Activated naive CD8-positive, alpha-beta T cell treated with anti-CD3 and anti-CD28 coated beads, Interleukin-2, amount 10 ng/mL, durations not matched to agents 7 days and 5 days (primary cell): ENCODE measurements at places on chromosomes 1 and 21. TPM values are rescaled to one million over a fixed set of nuclear protein-coding genes. Genes with fewer than 3 reads are reported as not detected.

- no peaks in the 10 kb centered on the region for H3K4me1 ChIP-seq
- no peaks in the 10 kb centered on the region for H3K36me3 ChIP-seq
- no peaks in the 10 kb centered on the region for H3K27me3 ChIP-seq
- no peak for DNase-seq
- no peak overlapping the region for H3K4me3 ChIP-seq
Measured at GRCh38 chr1:69747207-69747606, 179.5 kb downstream of the LRRC7 start.

Gene ITGB2
- total RNA-seq: 416 TPM

Gene SNX7
- not detected for total RNA-seq

GRCh38 chr1:224784265-224785039 is 145.0 kb upstream of the DNAH14 start:
- H3K4me3 ChIP-seq: no peak overlapping the region
- H3K27me3 ChIP-seq: peaks cover 3% of the 10 kb centered on the region
- H3K4me1 ChIP-seq: peaks cover 18% of the 10 kb centered on the region
- H3K27ac ChIP-seq: no peak overlapping the region

GRCh38 chr1:164605254-164606091 is 46.5 kb downstream of the PBX1 start:
- DNase-seq: no peak
- no peak overlapping the region for H3K27ac ChIP-seq
- H3K4me1 ChIP-seq: no peaks in the 10 kb centered on the region
- peaks cover 5% of the 10 kb centered on the region for H3K27me3 ChIP-seq
- no peak overlapping the region for H3K4me3 ChIP-seq

Gene UHMK1
- 60.2 TPM for total RNA-seq

DNA sequence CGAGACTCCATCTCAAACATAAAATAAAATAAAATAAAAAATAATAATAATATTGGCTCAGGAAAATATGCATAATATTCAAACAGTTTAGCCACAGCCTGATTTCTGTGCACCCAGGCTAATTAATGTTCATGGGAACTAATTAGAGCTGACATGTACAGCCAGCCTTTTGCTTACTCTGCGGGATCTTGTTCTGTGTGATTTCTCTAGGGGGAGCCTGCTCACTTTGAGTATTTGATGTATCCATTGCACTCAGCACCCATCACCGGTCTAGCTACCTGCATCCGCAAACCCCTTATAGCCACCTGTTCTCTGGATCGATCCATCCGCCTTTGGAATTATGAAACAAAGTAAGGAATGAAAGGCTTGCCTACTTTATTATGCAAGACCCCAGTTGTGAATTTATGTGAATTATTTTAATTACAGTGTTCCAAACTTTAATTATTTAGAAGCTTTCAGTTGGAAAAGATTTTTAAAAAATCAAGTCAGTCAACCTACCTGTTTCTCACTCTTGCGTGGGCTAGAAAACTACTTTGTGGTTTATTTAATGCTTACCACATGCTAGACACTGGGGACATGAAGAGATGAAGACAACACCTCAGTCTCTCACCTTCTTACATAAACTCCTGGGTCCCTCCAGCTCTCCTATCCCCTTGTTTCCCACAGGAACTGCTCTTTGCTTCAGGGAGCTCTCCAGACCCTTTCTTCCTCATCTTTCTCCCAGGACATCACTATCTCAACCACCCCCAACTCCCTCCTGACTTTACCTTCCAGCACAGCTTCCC is 25.4 kb downstream of the CFAP57 start:
- H3K27me3 ChIP-seq: peaks cover 13% of the 10 kb centered on the region
- no peaks in the 10 kb centered on the region for H3K4me1 ChIP-seq
- no peak overlapping the region for H3K4me3 ChIP-seq
- no peaks in the 10 kb centered on the region for H3K36me3 ChIP-seq
- no peak overlapping the region for H3K27ac ChIP-seq

Gene KAZN
- 0.91 TPM for total RNA-seq

- no peak overlapping the region for H3K27ac ChIP-seq
- H3K4me1 ChIP-seq: peaks cover 12% of the 10 kb centered on the region
- H3K4me3 ChIP-seq: no peak overlapping the region
- peak; percentile 5 for DNase-seq
Measured at GRCh38 chr1:18962121-18962721, 5.7 kb upstream of the IFFO2 start.

GRCh38 chr1:58883037-58883887 is 99.4 kb upstream of the JUN start:
- H3K4me3 ChIP-seq: no peak overlapping the region
- H3K36me3 ChIP-seq: peaks cover 5% of the 10 kb centered on the region
- H3K27me3 ChIP-seq: no peaks in the 10 kb centered on the region
- peak overlapping the region; percentile 1 for H3K27ac ChIP-seq
- no peak for DNase-seq

DNA sequence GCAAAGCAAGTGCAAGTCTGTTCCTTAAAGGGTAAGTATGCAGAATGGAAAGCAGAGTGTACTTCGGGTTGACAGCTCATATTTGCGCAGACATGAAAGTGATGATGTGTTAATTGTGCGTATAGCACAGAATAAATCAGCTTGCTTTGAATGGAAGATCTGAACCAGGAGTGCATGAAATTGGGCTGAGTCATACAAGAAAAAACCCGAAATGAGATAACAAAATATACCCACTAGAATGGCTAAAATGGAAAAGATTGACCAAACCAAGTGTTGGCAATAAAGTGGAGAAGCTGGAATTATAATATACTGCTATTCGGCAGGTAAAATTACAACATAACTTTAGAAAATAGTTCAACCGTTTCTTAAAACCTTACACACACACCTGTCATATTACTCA is 28.5 kb downstream of the CR1L start:
- no peaks in the 10 kb centered on the region for H3K36me3 ChIP-seq
- H3K27ac ChIP-seq: no peak overlapping the region
- H3K4me3 ChIP-seq: no peak overlapping the region
- no peak for DNase-seq
- peaks cover 50% of the 10 kb centered on the region for H3K27me3 ChIP-seq
- H3K4me1 ChIP-seq: no peaks in the 10 kb centered on the region

GRCh38 chr1:163896001-163896400 is 574.2 kb downstream of the NUF2 start:
- no peaks in the 10 kb centered on the region for H3K36me3 ChIP-seq
- no peak for DNase-seq
- H3K4me1 ChIP-seq: no peaks in the 10 kb centered on the region
- H3K27me3 ChIP-seq: no peaks in the 10 kb centered on the region

Gene CD53
- total RNA-seq: 410 TPM

GRCh38 chr1:177945943-177946650 is 23.8 kb downstream of the SEC16B start:
- H3K4me3 ChIP-seq: no peak overlapping the region
- H3K27ac ChIP-seq: no peak overlapping the region
- H3K27me3 ChIP-seq: no peaks in the 10 kb centered on the region
- DNase-seq: peak; percentile 45

Gene KIRREL1
- not detected for total RNA-seq
